Left colon (tissue), 2 donors: ENCODE measurements at places on chromosomes 7 and 10.

DNA sequence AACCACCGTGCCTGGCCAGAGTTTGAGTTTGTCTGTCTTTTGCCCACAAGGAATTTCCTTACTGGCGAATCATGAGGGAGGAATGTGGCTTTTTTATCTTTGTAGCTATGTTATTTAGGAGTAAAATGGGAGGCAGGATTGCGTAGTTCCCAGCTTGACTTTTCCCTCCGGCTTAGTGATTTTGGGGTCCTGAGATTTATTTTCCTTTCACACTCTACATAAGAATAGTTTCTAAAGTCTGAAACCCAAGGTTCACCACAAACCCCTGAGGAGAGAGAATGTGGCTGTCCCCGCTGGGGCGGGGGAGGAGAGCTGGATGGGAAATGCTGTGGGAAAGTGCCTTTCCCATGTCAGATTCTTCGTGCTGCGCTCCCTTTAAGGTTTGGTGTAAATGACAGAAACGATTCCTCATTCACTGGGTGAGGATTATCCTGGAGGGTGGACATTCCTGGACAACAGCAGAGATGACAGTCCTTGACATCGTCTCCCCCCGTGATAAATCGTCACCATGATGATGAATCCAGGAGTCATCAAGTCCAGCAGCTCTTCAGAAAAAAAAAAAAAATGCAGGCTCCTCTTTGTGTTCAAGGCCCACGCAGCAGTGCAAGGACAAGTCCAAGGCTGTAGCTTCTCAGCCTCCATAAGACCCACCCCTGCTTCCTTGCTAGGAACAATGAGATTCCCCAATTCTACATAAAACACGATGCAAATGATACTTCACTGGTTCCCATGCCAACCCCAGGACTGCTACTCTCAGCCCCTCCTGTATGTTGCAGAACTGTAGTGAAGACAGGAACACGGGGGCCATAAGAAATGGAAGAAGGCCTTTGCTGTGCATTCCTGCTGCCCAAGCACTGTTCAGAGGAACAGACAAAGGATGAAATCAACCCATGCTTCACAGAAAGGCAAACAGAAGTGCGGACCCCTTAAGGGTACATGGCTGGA lies 233.1 kb downstream of the CCDC3 start:
- no peak for DNase-seq

- no peak for DNase-seq
Measured at GRCh38 chr10:75159519-75159918, 48.1 kb downstream of the SAMD8 start.

- no peak for DNase-seq
Measured at GRCh38 chr7:2915023-2915422, 70.9 kb upstream of the GNA12 start.

DNA sequence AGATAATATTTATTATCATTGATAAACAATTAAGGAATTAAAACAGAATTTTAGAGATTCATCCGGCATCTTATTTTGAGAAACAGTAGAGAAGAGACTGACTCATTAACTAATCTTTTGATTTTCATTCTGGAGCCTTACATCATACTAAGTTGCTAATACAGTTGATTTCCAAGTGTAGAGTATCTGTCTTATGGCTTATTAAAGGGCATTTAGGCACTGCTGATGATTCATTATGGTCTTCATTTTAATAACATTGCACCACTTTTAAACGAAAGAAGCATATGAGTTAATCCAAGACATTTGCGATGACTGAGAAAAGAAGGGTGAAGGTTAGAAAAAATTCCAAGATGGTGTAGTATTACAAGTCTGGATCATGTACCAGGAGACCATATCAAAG lies 186.0 kb upstream of the CACNA2D1 start:
- DNase-seq, result no peak

- no peak for DNase-seq
Measured at GRCh38 chr7:127732306-127732705, 80.3 kb downstream of the SND1 start.

DNA sequence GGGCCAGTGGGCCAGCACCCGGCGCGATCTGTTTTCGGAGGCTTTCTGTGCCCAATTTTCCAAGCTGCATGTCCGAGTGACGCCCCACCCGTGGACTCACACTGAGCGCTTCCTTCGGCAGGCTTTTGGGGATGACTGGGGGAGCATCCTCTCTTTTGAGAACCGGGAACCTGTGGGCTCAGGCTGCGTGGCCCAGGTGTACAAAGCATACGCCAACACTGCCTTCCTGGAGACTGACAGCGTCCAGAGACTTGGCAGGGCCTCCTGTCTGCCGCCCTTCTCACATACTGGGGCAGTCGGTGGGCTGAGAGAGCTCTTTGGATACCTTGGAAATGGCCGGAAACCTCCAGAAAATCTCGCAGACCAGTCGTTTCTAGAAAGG lies 1.0 kb downstream of the ADCK2 start:
- no peak for DNase-seq

GRCh38 chr7:131859147-131859821 lies 302.9 kb upstream of the PODXL start:
- peak; percentile 66 for DNase-seq

GRCh38 chr10:119654540-119654939 lies 3.4 kb downstream of the BAG3 start:
- peak; percentile 77 for DNase-seq

DNA sequence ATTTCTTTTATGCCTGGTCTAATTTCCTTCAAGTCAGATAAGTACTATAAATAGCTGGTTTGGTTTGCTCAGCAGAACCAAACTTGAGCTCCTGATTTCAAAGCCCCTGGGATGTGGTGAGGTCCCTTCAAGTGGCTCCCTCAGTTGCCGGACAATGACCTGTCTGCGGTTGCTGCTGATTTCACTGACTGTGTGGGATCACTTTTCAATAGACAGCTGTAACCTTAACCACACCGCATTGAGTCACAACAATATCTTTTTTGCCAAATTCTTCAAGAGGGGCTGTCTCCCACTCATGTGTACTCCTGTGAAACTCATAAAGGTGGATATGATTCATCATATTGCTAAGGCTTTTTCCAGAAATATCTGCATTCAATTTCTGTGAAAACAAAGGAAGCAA lies 23.1 kb upstream of the ITGA8 start:
- no peak for DNase-seq

GRCh38 chr10:71887743-71888142 lies 36.7 kb upstream of the PSAP start:
- DNase-seq, result no peak

- no peak for DNase-seq
Measured at GRCh38 chr7:69426705-69427104, 171.6 kb upstream of the AUTS2 start.

DNA sequence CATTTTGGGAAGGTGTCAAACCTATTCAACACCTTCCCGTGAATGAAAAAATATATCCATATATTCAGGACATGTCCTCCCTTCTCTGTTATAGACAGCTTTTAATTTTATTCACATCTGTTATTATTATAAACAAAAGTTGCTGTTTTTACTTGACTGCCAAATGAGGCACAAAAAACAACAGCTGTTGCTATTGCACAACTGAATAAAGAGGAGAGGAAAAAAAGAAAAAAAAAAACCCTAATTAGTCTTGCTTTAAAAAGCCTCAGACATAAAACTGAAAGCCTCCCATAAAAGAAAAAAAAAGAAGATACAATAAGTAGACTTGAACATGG lies 153.4 kb downstream of the BMPER start:
- DNase-seq, result no peak

DNA sequence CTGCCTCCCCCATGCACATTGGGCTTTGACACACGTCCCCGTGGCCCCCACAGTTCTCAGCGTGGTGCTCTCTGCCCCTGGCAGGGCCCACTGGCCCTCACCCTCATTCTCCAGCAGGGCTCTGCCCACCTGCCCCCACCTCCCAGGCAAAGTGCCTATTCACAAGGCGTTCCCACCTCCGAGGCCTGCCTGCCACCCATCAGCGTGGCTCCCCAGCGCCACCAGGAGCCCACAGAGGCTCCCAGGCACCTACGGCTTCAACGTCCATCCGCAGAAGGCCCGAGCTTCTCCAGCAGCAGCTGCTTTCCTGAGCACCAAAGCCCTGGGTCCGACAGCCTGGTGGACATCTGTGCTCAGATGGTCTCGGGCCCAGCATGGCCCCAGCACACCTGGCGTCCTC lies 211.8 kb upstream of the PPP2R2D start:
- DNase-seq, result no peak

DNA sequence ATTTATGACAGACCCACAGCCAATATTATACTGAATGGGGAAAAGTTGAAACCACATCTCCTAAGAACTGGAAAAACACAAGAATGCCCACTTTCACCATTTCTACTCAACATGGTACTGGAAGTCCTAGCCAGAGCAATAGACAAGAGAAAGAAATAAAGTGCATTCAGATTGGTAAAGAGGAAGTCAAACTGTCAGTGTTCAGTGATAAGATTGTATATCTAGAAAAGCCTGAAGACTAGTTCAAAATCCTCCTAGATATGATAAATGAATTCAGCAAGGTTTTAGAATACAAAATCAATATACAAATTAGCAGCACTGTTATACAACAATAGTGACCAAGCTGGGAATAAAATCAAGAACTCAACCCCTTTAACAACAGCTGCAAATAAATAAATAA lies 6.9 kb upstream of the ZNF138 start:
- no peak for DNase-seq

- no peak for DNase-seq
Measured at GRCh38 chr10:77416311-77417135, 221.1 kb downstream of the KCNMA1 start.
